NCI-H2081 treated with DMSO at 0.1 percent for 48 hours (cell line): ENCODE measurements at places on chromosomes 12 and 14.

DNA sequence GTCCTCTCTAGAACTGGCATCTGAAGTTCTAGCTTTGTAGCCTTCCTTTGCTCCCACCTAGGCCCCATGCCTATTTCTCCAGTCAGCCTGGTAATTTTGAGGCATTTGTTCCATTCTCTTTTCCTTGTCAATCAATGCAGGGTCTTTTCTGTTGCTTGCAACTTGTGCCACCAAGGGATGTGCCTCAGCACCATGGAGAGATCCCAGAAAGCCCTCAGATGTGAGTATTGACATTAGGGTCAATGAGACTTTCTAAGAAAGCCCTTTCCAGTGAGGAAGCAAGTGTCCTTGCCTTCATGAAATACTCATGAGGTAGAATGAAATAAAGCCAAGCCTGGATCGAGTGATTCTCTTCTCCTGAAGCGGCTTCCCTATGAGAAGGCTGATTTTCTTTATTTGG is 213.9 kb downstream of the SLC15A4 start:
- no peak for DNase-seq

GRCh38 chr12:32353540-32353939 is 45.8 kb upstream of the FGD4 start:
- DNase-seq = no peak

DNA sequence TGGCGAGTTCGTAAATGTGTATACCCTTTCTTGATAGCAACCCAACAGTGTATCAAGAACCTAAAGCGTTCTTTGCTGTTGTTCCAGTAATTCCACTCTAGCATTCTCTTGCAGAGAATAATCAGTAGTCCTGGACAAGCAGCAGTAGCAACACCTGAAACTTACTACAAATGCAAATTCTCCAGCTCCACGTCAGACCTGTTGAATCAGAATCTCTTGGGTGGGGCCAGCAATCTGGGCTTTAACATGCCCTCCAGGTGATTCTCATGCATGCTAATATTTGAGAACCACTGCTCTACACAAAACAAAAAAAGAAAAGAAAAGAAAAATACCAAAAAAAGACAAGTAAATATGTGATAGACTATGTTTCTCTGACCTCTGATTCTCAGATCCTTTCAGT is 10.1 kb downstream of the PTGDR start:
- DNase-seq = no peak

DNA sequence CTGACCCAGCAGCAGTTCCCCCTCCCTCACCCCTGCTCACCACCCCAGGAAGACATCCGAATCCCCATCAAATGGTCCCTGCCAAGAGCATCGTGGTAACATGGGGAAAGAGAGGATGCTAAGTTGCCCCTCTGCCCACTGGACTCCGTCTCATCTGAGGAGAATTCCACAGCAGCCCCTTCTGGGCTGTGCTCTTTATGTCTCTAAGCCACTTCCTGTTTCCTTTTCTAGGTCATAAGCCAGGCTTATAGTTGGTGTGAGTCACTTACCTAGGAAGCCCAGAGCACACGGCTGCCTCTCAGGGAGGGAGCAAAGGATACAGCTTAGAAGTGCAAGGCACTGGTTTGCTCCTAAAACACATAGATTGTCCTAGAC is 76.0 kb downstream of the VCPKMT start:
- DNase-seq = no peak

DNA sequence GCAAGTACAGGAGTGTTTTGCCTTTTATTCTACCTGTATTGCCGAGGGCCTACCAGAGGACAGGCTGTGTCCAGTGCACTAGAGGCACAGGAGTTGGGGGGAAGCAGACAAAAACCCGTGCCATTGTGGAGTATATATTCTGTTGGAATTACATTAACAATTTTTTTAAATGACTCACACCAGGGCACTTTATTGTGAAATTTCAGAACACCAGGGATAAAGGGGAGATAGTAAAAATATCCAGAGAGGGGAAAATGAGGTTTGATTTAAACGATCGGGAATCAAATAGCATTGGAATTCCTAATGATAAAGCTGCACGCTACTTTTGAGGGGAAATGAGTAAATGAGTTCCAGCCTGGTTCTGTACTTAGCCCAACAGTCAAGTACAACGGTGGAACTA is 123.2 kb downstream of the PELI2 start:
- no peak for DNase-seq
